ENCODE measurements at places on chromosomes 7 and 10.

DNA sequence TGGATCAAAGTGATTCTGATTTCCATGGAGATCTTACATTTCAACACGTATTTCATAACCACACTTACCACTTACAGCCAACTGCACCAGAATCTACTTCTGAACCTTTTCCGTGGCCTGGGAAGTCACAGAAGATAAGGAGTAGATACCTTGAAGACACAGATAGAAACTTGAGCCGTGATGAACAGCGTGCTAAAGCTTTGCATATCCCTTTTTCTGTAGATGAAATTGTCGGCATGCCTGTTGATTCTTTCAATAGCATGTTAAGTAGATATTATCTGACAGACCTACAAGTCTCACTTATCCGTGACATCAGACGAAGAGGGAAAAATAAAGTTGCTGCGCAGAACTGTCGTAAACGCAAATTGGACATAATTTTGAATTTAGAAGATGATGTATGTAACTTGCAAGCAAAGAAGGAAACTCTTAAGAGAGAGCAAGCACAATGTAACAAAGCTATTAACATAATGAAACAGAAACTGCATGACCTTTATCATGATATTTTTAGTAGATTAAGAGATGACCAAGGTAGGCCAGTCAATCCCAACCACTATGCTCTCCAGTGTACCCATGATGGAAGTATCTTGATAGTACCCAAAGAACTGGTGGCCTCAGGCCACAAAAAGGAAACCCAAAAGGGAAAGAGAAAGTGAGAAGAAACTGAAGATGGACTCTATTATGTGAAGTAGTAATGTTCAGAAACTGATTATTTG is 15.3 kb downstream of the HNRNPA2B1 start:
- DNase-seq = no peak

DNA sequence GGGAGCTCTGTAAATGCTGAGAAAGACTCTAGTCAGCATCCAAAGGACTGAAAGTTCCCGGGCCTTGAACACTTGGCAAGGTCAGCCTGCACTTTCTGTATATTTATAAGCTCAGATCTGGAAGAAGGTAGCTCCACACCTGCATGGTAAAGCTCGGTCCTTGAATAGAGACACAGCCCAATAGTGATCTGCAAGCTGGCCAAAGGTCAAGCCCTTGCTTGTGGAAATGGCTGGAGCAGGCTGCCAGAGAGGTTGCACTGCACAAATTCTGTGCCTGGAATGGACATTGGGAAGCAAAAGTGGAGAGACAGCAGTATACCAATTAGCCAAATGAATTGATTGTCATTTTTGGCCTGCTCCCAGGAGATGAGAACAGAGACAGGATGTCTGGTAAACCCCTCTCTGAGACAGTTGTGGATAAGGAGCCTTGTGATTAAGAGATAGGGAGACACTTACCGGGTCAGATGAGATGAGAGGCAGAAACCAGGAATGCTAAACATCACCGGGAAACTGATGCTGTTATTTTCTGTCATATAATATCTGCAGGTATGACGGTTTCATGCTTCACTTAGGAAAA is 8.0 kb upstream of the FRA10AC1 start:
- no peak for DNase-seq

GRCh38 chr10:23314835-23315239 is 29.8 kb downstream of the C10orf67 start:
- DNase-seq = no peak

- DNase-seq = no peak
Measured at GRCh38 chr10:26169466-26169865, 47.1 kb upstream of the GAD2 start.

- DNase-seq = no peak
Measured at GRCh38 chr10:120600871-120601649, 144.0 kb downstream of the PLPP4 start.

DNA sequence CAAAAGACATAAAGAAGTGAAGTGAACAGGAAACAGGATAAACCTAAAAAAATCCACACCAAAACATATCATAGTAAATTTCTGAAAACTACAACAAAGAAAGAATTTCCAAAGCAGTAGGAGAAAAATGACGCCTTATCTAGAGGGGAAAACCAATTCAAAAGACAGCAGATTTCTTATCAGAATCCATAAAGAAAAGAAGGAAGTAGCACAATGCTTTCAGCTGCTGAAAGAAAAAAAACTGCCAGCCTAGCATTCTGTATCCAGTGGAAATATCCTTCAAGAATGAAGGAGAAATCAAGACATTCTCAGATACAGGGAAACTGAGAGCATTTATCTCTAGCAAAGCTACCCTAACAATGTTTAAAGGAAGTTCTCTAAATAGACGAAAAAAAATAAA is 37.8 kb downstream of the PDLIM1 start:
- no peak for DNase-seq

DNA sequence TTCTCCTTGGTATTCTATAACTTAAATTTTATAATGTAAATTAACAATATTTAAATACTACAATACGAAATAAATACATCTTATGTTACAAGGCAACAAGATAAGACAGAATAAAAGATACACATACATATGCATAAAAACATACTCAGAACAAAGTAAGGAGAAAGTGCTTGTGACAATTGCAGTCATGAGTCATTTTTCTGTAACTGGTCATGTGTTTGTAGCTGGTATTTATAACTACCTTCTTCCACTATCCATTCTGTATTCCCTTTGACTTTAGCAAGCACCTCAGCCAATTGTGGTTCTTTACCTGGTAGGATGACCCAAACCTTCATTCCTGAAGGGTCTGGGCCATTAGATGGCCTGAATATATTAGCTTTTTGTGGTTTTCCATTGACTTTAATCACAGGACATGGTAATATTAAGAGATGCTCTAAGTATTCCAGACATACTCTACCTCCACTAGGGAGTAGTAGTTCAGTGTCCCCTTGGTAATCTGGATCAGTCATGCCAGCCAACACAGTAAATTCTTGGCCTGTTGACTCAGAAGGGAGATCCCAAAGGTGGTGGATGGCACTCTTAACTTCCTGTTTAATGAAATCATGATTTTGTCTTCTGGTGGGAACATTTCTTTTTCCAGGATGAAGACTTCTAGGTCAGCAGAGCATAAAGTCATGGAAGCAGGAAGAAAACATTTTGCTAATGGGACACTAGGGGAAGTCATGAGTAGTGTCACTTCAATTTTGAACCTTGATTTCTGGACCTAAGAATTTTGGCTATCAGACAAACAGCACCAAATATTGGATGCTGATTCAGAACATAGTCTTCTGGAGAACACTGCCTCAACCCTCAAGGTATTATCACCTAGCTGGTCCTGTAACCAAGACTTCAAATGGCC is 733.7 kb upstream of the IGFBP3 start:
- DNase-seq = no peak

GRCh38 chr10:6722616-6723004 is 142.5 kb upstream of the PRKCQ start:
- DNase-seq = no peak

DNA sequence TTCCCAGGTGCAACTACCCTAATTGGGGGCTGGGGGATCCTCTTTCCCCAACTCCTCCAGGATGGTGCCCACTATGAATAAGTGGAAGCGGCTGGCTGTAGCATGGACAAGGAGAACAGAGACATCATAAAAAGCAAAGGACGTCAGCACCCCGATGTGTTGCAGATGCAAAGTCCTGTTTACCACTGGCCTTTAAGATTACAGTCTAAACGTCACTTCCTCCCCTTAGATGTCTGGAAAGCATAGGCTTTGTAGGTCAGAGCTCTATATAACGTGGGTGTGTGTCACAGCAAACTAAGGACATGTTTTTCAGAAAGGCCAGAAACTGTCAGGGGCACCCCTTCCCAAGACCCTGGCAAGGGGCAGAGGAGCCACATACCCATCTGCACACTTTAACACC is 7.9 kb downstream of the COBL start:
- no peak for DNase-seq

DNA sequence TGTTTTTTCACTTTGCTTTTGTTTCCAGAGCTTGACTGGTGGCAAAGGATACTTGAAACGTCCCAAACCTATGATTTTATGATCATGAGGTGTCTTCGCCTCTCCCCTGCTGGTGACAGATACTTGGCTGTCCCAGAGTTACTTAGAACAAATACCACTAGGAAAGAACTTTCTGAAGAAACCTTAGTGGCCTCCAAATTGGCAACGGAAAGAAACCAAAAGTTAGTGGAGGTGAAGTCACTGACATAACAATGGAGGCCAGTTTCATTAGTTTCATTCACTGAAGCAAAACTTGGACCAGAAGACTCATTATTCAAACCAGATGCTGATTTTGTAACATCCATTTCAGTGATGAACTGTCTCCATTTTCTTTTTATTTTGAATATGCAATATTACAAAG is 68.6 kb downstream of the JAZF1 start:
- no peak for DNase-seq

DNA sequence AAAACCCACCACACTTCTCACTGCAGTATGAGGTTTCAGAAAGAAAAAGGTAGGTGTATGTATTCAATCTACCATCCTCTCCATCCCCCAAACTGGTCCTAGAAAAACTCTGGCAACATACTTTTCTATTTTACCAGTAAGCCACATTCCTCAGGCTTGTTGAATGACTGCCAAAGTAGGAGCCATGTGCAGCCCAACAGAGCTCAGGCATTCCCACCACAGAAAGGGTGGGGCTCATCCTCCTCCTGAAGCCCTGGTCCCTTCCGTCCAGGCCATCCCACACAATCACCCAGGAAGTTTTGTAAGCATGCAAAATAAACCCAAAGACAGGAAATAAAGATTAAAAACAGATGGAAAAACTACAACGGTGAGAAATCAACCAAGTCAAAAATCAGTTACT is 57.2 kb downstream of the MAD1L1 start:
- no peak for DNase-seq

- no peak for DNase-seq
Measured at GRCh38 chr10:11272915-11273389, 255.3 kb downstream of the CELF2 start.

DNA sequence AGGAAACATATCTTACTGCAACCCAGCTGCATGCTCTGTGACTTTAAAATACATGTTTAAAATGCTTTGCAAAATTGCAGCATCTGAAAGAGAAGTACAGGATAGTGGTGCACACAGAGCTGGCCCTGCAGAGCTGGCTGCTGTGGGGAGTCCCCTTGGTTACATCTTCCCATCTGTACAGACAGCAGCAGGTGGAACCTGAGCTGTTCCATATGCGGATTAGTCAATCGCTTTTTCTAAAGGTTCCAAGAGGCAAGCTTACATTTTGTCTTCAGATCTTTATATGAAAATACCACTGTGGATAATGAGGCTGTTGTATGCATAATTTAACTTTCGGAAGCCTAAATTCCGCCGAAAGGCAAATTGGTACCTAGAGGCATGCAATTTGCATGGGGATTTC is 444.1 kb downstream of the NRG3 start:
- no peak for DNase-seq

Data from NCI-H2081 treated with DMSO at 0.1 percent for 48 hours (cell line).